Coronary artery (tissue), 2 donors: ENCODE measurements at places on chromosomes 6 and 20.

- DNase-seq, result no peak
Measured at GRCh38 chr6:3729603-3730344, 21.7 kb downstream of the PXDC1 start.

DNA sequence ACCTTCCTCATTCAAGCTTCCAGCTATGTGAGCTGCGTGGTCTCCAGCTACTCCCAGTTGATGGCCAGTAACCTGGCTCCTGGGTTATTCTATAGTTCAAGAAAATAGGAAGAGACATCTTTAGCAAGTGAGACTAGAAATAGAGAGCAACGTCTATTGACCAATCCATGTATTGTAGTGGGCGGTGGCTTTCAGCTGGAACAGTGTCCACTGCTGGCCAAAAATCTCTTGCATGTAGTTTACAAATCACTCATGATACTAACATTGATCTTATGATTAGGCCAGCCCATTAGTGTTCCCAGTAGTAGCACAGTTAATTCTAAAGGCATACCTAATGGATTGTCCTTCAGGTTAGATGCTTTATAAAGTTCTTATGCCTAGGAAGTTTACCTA lies 58.9 kb upstream of the SCP2D1 start:
- no peak for DNase-seq

DNA sequence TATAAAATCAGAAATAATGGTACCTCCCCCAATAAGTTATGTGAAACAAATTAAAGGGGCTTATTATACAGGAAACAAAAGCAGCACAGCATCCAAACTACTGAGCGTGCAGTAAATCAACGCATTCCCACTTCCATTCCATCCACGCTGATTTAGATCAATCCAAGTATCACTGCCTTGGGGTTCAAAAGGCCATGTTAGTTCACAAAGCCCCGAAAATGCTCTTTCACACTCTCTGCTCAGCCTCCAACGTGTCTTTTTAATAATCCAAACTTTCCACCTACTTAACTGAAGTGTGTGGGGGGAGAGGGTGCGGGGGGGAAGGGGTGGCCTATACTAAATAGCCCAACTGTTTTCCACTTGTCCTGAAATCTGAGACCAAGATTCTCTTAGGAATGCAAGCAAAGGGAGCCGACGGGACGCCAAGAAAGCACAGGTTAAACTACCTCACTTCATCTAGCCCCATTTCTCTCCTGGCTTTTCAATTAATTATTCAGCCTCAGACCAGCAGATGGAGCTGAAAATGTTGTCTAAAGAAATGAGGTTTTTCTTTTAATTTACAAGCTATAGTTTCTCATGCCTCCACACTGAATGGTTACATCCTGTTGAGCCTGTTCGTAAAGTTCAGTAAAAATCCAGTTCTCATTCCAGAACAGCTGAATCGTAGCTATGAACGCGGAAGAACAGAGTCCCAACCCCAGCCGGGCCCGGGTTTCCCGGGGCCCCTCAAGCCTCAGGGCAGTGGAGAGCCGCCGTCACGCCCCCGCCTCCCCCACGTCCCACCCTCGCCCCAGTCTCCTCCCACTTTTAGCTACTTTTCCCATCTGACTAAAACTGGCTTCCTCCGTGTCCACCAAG lies 1.0 kb upstream of the NXT1 start:
- DNase-seq, result no peak

GRCh38 chr6:147508866-147509608 lies 547 bp downstream of the SAMD5 start:
- no peak for DNase-seq
